Stimulated activated CD4-positive, alpha-beta T cell treated with anti-CD3 and anti-CD28 coated beads, Interleukin-4, amount 100 ng/mL, for 1 hour (primary cell): ENCODE measurements at places on chromosomes 2 and 18.

DNA sequence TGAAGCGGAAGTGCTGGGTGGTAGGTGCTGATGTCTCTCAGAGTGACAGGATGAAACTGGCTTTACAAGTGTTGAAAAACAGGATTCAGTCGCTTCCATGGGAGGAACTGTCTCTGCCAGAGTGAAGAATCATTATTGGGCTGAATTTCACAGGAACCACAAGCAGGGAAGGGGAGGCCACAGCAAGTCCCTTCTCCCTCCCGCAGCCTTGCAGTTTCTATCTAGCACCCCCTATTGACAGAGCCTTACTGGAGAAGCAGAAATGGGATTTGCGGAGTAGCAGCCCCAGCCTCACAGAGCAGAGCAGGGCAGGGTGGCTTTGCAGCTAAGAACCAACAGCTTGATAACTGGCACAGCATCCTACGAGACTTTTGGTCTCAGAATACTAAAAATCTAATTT, 33.3 kb upstream of the RMP24 start:
- no peak for DNase-seq

DNA sequence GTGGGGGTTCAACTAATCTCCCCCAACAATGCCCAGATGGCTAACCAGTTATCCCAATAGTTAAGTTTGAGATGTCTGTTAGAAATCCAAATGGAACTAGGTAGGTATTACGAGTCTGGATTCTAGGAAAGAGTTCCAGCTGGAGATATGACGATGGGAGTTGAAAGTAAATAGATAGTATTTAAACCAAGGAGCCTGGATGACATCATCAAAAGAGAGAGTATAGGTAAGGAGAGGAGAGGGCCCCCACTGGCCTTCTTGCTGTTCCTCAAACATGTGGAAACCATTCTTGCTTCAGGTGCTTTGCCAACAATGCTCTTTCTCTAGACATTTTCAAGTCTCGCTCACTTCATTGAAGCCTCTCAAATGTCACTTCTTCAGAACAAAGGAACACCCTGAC, 26.0 kb upstream of the PAIP2B start:
- DNase-seq, result no peak

- DNase-seq, result no peak
These were observed 2.8 kb downstream of the PECR start for GRCh38 chr2:216078776-216079175.

- no peak for DNase-seq
These were observed 373.6 kb downstream of the MBD2 start for GRCh38 chr18:53850902-53851301.

DNA sequence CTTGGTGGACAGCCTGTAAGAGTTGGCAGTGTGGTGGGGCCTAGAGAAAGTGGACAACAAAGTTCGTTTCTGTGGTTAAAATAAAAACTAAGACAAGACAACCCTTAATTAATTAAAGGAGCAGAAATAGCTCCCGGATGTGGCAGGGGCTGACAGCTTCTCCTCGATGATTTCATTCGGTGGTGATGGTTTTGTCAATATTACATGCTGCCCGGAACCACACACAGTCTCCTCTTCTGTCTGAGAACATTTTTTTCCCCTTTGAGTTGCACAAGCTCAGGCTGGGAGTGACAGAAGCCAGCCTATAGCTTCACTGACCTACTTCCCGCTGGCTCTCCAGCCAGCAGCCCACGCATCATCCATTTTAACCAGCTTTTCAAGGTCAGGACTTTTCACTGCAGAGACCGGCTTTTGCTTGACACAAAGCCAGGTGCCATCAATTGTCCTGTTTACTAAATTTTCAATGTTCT, 378.8 kb downstream of the SLC4A3 start:
- DNase-seq, result no peak
